ENCODE measurements at places on chromosomes 11 and 22.

- H3K4me3 ChIP-seq = no peak overlapping the region
- H3K36me3 ChIP-seq = no peaks in the 10 kb centered on the region
- DNase-seq = no peak
- H3K27me3 ChIP-seq = peaks cover 15% of the 10 kb centered on the region
Measured at GRCh38 chr22:39777716-39778454, 115.7 kb downstream of the ENTHD1 start.

GRCh38 chr11:118921121-118921928, 4.4 kb downstream of the BCL9L start:
- H3K27ac ChIP-seq = peak overlapping the region; percentile 95
- no peaks in the 10 kb centered on the region for H3K27me3 ChIP-seq
- no peaks in the 10 kb centered on the region for H3K36me3 ChIP-seq

DNA sequence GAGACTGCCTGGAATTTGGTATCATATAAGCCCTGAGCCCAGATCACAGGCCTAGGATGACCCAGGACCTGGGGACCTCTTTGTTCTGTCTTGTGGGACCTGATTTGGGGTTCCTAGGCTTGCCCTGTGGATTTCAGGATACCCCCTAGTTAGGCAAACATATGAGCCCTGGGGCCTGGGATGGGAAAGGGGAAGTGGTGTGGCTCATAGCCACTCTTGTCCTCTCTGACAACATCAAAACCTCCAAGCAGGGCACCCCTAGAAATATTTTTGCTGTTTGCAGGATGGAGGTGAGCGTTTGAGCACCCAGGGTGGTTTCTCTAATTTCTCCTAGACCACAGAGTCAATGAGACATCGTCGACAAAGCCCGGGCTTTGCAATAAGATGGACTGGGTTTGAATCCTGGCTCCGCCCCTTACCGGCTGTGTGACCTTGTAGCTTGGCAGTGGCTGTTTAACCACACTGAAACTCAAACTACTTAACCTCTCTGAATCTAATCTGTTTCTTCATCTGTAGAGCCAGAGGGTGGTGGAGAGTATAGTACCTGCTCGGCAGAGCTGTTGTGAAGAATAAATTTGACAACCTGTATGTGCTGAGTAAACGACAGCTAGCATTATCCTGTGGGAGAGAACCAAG, 5.3 kb upstream of the LRRC10B start:
- peaks cover 5% of the 10 kb centered on the region for H3K4me1 ChIP-seq
- no peak overlapping the region for H3K4me3 ChIP-seq
- no peaks in the 10 kb centered on the region for H3K36me3 ChIP-seq

GRCh38 chr11:81869351-81870065, 864.2 kb downstream of the FAM181B start:
- H3K4me1 ChIP-seq = no peaks in the 10 kb centered on the region
- no peak overlapping the region for H3K27ac ChIP-seq
- no peaks in the 10 kb centered on the region for H3K27me3 ChIP-seq
- H3K36me3 ChIP-seq = no peaks in the 10 kb centered on the region
- no peak for DNase-seq
- H3K4me3 ChIP-seq = no peak overlapping the region

All from esophagus muscularis mucosa (tissue), 4 donors.